CD14-positive monocyte (primary cell): ENCODE measurements at places on chromosomes 3 and 15. TPM values are rescaled to one million over a fixed set of nuclear protein-coding genes. Genes with fewer than 3 reads are reported as not detected.

The KCNAB1 gene
- 0.08 TPM for polyA plus RNA-seq

The FBXL2 gene
- polyA plus RNA-seq, result not detected in 2 replicates

The ATR gene
- 5.0 and 16.4 TPM in 2 replicates for polyA plus RNA-seq

The WNT5A gene
- not detected for polyA plus RNA-seq

The NME9 gene
- not detected for polyA plus RNA-seq

The SPTSSB gene
- not detected for polyA plus RNA-seq

The HIGD2B gene
- not detected for polyA plus RNA-seq

The CADPS gene
- not detected in 2 replicates for polyA plus RNA-seq

The CDCP1 gene
- polyA plus RNA-seq, result 0.42 TPM

The CADM2 gene
- not detected for polyA plus RNA-seq

The SLC22A14 gene
- not detected for polyA plus RNA-seq

The LACTB gene
- polyA plus RNA-seq, result 59.3 TPM

The SLC6A1 gene
- polyA plus RNA-seq, result not detected

The FAH gene
- polyA plus RNA-seq, result 24.0 TPM

The PPARG gene
- 0.56 TPM for polyA plus RNA-seq

The ZNF385D gene
- polyA plus RNA-seq, result not detected

The CCDC54 gene
- not detected for polyA plus RNA-seq

The LRRC31 gene
- not detected for polyA plus RNA-seq

The GPR27 gene
- 5.7 and 8.4 TPM in 2 replicates for polyA plus RNA-seq

The PHLDB2 gene
- polyA plus RNA-seq, result 0.08 TPM

The MESP1 gene
- polyA plus RNA-seq, result 1.2 TPM

The PPP1R14D gene
- polyA plus RNA-seq, result not detected

The EPHA6 gene
- polyA plus RNA-seq, result not detected

The UNC13C gene
- not detected for polyA plus RNA-seq

The P2RY13 gene
- polyA plus RNA-seq, result 104 and 144 TPM in 2 replicates

The UROC1 gene
- polyA plus RNA-seq, result 0.03 TPM in 1 of 2 replicates, not detected in the other

The GOLGA6L10 gene
- not detected for polyA plus RNA-seq

The CISH gene
- polyA plus RNA-seq, result 20.1 and 27.0 TPM in 2 replicates

The ZIC4 gene
- not detected for polyA plus RNA-seq
